GM23248 (cell line): ENCODE measurements at places on chromosomes 4 and X. TPM values are rescaled to one million over a fixed set of nuclear protein-coding genes. Genes with fewer than 3 reads are reported as not detected.

TCEAL6 gene
- total RNA-seq: not detected in 2 replicates

- H3K27me3 ChIP-seq: no peaks in the 10 kb centered on the region
- H3K4me1 ChIP-seq: no peaks in the 10 kb centered on the region
- H3K4me3 ChIP-seq: peak overlapping the region; percentile 93
Observed at GRCh38 chr4:110197529-110198042, 829 bp downstream of the ELOVL6 start.

DNA sequence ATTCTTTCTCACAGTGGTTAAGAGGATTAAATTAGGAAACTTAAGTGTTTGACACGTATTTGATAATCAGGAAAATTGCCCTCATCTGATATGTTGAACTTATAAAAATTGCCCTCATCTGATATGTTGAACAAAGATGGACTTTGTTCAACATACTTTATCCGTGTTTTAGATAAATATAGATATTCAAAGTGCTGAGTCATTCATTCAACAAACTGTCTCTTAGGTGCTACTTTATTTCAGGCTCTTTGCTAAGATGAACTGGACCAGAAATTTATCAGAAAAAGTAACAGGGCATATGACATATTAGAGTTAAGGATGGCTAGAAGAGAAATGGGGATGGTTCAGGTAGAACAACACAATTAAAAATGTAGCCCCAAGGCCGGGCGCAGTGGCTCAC is 81.7 kb downstream of the IL1RAPL1 start:
- no peaks in the 10 kb centered on the region for H3K27me3 ChIP-seq
- H3K27ac ChIP-seq: no peak overlapping the region
- H3K4me1 ChIP-seq: no peaks in the 10 kb centered on the region
- H3K36me3 ChIP-seq: no peaks in the 10 kb centered on the region
- DNase-seq: no peak
- H3K4me3 ChIP-seq: no peak overlapping the region

DNA sequence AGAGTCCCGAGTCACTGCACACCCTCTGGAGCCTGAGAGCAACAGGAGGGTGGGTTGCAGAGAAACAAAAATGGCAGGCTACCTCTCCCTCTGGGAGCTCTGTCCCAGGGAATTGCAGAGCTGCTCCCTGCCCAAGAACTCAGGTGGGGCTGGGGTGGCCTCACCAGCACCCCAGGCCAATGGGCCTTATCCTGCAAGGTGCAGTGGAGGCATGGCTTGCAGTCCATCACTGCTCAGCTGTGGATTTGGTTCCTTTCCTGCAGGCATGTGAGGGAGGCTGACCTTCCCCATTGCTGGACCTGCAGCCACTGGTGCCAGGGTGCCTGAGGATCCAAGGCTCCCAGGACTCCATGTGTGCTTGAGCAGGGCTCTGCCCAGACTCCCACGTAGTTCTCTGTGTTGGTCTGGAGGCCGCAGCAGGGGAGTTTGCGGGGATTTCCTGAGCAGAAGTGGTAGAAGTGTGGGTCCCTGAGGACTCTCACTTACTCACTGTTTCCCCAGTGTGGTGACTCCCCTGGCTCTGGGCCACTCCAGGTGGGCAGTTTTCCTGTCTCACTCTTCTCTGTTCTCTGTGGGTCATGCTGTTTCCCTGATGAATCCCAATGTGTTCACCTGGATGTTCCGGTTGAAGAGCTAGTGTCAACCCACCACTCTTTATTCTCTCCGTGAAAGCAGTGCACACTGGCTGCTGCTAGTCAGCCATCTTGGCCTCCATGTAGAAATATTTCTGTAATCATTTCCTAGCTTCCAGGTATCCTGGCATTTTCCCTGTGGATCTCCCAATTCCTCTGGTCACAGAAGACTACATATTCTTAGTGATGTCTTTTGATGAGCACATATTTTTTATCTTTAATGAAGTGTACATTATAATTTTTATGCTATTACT is 82.3 kb downstream of the ARHGAP24 start:
- no peaks in the 10 kb centered on the region for H3K4me1 ChIP-seq
- no peak overlapping the region for H3K4me3 ChIP-seq
- H3K36me3 ChIP-seq: no peaks in the 10 kb centered on the region
- no peak overlapping the region for H3K27ac ChIP-seq
- H3K27me3 ChIP-seq: no peaks in the 10 kb centered on the region

FRMPD4 gene
- not detected in 2 replicates for total RNA-seq

NPY1R gene
- not detected in 2 replicates for total RNA-seq

- H3K36me3 ChIP-seq: no peaks in the 10 kb centered on the region
- no peak overlapping the region for H3K4me3 ChIP-seq
- H3K27ac ChIP-seq: no peak overlapping the region
- no peaks in the 10 kb centered on the region for H3K4me1 ChIP-seq
Observed at GRCh38 chr4:60648774-60649173, 551.4 kb upstream of the ADGRL3 start.

DNA sequence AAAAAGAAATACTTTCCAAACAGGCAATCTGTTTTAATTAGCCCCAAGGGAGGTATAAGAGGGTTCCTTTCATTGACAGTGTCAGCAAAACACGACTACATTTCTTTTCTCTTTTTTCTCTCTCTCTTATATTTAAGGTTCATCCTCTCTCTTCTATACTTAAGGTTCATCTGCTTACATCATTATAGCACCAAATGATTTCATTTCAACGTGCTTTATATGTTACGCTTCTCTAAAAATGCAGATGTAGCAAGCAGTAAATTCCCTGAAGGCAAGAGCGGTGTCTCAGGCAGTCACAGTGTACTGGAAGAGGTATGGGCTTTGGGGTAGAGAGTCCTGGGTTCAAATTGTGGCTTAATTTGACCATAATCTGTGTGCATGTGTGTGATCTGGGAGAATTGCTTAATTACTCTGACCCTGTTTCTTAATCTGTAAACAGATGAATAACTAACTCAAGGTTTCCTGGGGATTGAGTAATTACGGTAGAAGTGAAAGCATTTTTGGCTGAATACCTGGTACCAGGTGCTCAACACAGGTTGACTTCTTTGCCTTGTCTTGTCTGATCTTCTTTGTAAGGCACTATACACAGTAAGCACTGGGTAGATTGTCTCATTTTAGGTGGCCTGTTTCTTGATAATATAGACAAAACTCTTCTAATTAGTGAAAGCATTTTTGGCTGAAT is 180.8 kb downstream of the SPRY1 start:
- H3K36me3 ChIP-seq: no peaks in the 10 kb centered on the region
- no peak overlapping the region for H3K4me3 ChIP-seq
- no peaks in the 10 kb centered on the region for H3K27me3 ChIP-seq
- no peak overlapping the region for H3K27ac ChIP-seq

- H3K27me3 ChIP-seq: no peaks in the 10 kb centered on the region
- no peak overlapping the region for H3K27ac ChIP-seq
- H3K36me3 ChIP-seq: no peaks in the 10 kb centered on the region
- no peak for DNase-seq
- no peak overlapping the region for H3K4me3 ChIP-seq
Observed at GRCh38 chrX:68299898-68300297, 133.4 kb downstream of the OPHN1 start.

CFP gene
- 1.4 TPM in 1 of 2 replicates, not detected in the other for total RNA-seq

TEX28 gene
- not detected in 2 replicates for total RNA-seq

DNA sequence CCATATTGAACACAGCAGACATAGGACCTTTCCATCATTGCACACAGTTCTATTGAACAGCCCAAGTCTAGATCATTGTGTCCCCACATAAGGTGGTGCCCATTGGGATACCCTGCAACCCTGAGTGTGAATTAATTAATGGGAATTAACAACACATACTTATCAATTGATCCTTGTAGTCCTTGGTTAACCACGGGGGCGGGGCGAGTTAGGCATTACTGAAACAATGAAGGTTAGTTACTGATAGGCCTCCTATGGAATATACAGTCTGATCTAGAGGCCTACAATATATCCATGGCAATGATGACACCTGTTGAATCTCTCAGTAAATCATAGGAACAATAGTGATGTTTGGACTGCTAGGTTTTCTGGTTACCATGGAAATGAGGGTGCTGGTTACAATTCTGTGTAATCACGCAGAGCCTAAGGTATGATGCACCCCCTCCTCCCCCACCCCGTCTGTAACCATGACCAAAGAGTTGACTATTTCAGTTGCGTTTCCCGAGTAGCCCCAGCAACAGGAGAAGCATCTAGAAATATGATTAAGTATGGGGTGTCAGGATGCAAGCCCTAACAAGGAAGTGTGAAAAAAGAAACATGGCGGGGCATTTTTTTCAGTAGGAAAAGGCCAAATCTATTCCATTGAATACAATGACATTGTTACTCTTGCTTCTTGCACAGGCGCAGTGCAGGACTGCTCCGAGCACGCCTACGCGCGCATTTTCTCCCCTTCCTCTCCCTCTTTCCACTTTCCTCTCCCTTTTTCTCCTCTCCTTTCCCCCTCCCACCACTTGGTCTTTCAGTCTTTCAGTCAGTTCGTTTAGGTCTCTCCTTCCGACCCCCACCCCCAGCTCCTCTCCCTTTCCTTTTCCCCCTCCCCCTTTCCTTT is 677 bp upstream of the NONO start:
- peaks cover 6% of the 10 kb centered on the region; the same call in 1 of the 2 replicates for H3K36me3 ChIP-seq
- peak overlapping the region; percentile 95 for H3K4me3 ChIP-seq
- H3K4me1 ChIP-seq: peaks cover 10% of the 10 kb centered on the region; the same call in 1 of the 2 replicates
- peak; percentile 73 for DNase-seq
- H3K27ac ChIP-seq: peak overlapping the region; percentile 97
- H3K27me3 ChIP-seq: no peaks in the 10 kb centered on the region

- DNase-seq: peak; percentile 89
- peak overlapping the region; percentile 16 for H3K27ac ChIP-seq
- peak overlapping the region; percentile 47 for H3K4me3 ChIP-seq
- H3K36me3 ChIP-seq: no peaks in the 10 kb centered on the region
- H3K4me1 ChIP-seq: peaks cover 60% of the 10 kb centered on the region
Observed at GRCh38 chr4:168634276-168634802, 137.5 kb downstream of the PALLD start.

GRCh38 chr4:174828845-174829701 is at the start of gene GLRA3:
Gene GLRA3, minus strand, starts transcription at chr4:174829247. Its CDS starts 436 bp downstream, at chr4:174828811.
- H3K27ac ChIP-seq: no peak within 1 kb of the TSS
- no peaks in the 10 kb centered on the region for H3K4me1 ChIP-seq
- peak within 1 kb of the TSS; percentile 43 for H3K4me3 ChIP-seq
- no peaks in the 10 kb centered on the region for H3K27me3 ChIP-seq
- no peaks in the 10 kb centered on the region for H3K36me3 ChIP-seq

DNA sequence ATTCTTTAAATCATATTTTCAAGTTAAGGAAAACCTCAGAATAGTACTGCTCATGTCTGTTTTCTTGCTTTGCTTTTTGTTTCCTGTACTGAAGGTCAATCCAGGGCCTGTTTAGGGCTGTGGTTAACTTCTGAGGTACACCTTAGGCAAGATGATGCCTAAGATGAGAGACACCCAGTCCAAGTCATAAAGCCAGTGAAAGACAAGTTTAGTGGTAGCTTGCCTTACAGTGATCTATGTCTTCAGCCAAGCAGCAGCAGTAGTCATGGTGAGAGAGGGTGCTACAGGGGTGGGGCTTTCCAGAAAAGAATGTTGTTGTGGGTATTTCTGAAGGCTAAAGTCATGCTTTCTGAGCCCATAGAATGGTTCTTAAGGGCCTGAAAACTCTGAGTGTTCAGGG is 173.7 kb downstream of the VSIG4 start:
- DNase-seq: no peak
- no peak overlapping the region for H3K4me3 ChIP-seq
- H3K4me1 ChIP-seq: no peaks in the 10 kb centered on the region
- no peaks in the 10 kb centered on the region for H3K36me3 ChIP-seq

DNA sequence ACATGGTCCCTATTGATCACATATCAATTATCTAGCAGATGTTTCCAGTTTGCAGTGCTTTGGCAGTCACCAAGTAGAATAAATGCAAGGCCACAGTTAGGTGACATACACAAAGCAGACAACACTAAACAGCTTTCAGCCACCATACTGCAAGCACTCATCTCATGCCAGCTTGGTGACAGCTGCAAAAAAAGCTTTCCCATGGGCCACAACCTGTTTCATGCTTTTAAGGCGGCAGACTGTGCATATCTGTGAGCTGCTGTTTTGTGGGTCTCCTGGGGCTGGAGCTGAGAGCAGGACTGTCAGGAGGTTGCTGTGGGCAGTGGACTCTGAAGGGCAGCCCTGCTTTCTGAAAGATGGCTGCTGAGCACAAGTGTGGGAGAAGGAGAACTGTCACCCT is 82.6 kb downstream of the FHDC1 start:
- H3K27ac ChIP-seq: no peak overlapping the region
- no peaks in the 10 kb centered on the region for H3K36me3 ChIP-seq
- no peak for DNase-seq

BRS3 gene
- not detected in 2 replicates for total RNA-seq

- H3K4me3 ChIP-seq: peak overlapping the region; percentile 67
- peak; percentile 79 for DNase-seq
- no peaks in the 10 kb centered on the region for H3K36me3 ChIP-seq
- peak overlapping the region; percentile 100 for H3K27ac ChIP-seq
- H3K4me1 ChIP-seq: peaks cover 48% of the 10 kb centered on the region
- H3K27me3 ChIP-seq: no peaks in the 10 kb centered on the region
Observed at GRCh38 chrX:100648458-100649417, 4.7 kb downstream of the SRPX2 start.

GRCh38 chr4:21697583-21697982 is 251.0 kb downstream of the KCNIP4 start:
- peaks cover 14% of the 10 kb centered on the region; the same call in 1 of the 2 replicates for H3K27me3 ChIP-seq
- no peaks in the 10 kb centered on the region for H3K36me3 ChIP-seq
- H3K27ac ChIP-seq: no peak overlapping the region
- peak; percentile 32 for DNase-seq
- H3K4me1 ChIP-seq: no peaks in the 10 kb centered on the region

DNA sequence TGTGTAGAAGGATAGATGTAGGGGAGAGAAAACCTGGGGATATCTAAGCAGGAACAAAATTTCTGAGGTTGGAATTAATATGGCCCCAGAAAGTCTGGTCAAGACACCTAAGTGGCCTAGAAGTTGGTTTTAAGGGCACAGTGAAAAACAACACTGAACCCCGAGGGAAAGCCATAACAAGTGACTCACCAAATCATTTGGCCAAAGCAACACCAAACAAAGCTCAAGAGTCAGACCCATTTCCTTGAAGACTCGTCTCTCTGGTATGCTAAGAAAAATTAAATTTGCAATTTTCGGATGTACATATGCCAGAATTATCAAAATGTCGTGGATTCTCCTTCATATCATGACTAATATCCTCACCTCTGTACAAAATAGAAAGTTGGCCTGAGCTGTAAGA is 162.9 kb downstream of the SMIM20 start:
- peak overlapping the region; percentile 2; the same call in 1 of the 2 replicates for H3K27ac ChIP-seq
- H3K4me1 ChIP-seq: peaks cover 9% of the 10 kb centered on the region; the same call in 1 of the 2 replicates
- peak; percentile 61 for DNase-seq
- H3K4me3 ChIP-seq: no peak overlapping the region

PDZD4 gene
- total RNA-seq: 1.5 TPM in 1 of 2 replicates, not detected in the other

GRCh38 chr4:46277165-46277951 is 112.6 kb downstream of the GABRA2 start:
- H3K36me3 ChIP-seq: no peaks in the 10 kb centered on the region
- H3K4me1 ChIP-seq: no peaks in the 10 kb centered on the region
- DNase-seq: no peak
- no peaks in the 10 kb centered on the region for H3K27me3 ChIP-seq
- no peak overlapping the region for H3K27ac ChIP-seq
